Spinal cord (tissue), 10 donors: ENCODE measurements at places on chromosomes 13 and 19.

GRCh38 chr19:13284929-13285928 is 135.0 kb downstream of the IER2 start:
- no peak for DNase-seq

GRCh38 chr13:100506154-100506553 is 82.4 kb downstream of the GGACT start:
- no peak for DNase-seq

DNA sequence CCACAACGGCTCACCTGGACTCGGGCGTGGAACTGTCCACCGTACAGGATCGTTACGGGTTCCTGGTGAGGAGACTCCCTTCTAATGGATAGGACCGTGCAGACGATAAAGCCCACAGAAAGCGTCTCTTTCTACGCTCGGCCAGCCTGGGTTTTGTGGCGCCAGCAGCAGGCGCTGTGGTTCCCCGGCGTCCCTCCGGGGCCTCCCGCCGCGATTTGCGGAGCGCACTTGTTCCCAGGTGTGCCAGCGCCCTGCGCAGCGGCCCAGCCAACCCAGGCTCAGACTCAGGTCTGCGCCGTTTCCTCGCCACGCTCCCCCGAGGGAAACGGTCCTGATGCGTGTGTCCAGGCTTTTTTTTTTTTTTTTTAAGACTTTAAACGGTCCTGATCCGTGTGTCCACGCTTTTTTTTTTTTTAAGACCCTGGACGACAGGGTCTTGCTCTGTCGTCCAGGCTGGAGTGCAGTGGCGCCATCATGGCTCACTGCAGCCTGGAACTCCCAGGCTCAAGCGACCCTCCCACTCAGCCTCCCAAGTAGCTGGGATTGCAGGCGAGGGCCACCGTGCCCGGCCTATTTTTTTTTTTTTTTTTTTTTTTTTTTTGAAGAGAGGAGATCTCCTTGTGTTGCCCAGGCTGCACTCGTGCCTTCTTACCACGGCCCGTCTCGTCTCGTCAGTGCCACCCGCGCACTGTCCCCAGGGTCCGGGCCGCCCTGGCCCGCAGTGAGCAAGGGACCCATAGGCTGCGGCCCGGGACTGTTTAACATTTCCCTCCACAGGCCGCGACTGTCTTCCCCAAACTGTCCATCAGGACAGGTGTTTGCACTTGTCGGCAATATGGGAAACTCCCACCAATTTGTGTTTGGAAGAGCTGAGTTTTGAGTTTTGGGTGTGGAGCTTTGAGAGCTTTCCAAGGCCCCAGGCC is 23.8 kb downstream of the GJA3 start:
- DNase-seq = no peak

DNA sequence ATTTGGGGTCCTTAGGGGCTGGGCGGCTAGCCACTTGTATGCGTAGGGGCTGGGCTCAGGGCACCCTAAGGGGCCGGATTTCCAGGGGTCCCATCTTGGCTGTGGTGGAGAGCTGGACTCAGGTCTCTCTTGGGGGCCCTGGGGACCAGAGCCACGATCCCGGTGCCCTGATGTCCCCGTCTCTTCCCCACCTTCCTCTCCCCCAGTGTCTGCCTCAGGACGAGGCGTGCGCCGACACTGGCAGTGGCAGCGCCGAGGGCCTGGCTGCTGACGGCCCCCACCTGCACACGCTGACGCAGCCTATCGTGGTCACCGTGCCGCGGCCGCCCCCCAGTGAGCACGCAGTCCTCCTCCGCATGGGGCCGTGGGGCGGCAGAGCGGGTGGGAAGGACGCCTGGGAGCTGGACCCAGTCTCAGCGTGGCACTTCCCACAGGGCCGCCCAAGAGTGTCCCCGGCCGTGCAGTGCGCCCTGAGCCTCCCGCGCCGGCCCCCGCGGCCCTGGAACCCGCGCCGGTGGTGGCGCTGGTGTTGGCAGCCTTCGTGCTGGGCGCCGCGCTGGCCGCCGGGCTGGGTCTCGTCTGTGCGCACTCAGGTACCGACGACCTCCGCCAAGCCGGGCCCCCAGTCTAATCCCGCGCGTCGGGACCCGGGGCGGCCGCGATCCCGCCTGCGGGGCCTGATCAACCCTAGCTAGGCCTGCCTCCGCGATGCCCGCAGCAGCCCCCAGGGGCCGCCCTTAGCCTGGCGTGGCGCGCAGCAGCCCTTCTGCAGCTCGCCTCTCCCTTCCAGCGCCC is 2.7 kb upstream of the SNAPC2 start:
- DNase-seq = no peak

DNA sequence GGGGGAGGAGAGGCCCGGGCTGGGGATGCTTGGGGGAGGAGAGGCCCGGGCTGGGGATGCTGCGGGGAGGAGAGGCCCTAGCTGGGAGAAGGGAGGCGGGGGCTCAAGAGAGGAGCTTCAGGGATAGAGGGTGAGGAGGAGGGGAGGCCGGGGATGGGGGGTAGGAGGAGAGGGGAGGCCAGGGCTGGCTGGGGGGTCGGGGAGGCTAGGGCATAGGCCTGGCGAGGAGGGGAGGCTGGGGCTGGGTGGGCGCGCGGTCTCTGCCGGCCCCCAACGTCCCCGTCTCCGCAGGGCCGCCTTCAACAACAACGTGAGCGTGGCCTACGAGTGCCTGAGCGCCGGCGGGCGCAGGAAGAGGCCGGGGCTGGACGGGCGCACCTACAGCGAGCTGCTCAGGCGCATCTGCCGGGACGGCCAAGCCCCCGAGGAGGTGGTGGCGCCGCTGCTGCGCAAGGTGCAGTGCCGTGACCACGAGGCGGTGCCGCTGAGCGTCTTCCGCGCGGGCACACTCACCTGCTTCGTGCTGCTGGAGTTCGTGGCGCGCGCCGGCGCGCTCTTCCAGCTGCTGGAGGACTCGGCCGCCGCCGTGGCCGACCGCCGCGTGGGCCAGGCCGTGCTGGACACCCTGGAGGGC is 11.4 kb downstream of the TPGS1 start:
- DNase-seq = no peak

- DNase-seq = no peak
Measured at GRCh38 chr13:104975272-104975671, 1560.2 kb downstream of the EFNB2 start.

DNA sequence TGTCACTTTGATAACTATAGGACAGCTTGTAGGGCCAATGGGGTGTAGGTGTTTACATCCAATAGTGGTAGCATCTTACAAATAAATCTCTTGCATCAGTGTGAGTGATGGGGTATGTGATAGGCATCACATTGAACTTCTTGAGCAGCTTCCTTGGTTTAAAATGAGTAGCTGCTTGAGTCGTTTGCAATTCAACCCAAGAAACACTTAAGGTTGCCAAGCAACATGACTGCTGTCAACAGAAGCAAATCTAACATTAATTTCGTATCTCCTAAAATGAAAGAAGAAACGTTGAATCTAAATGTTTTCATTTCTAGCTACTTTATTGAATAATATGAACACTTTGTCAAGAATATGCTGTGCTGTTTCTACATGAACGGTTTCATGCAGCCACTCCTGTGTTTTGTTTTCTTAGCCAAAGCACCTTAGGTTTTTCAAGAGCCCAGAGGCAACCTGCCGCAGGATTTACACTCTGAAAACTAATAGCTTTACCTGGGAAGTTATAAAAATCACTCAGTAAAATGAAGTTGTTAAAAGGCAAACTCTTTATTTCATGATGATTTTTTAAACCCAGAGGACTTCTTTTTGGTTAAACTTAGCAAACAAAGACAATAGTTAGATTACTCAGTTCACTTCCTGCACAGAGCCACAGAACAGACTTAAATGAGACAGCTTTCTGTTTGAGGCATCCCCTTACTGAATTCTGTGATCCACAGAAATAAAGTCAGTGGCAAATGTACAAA is 305.2 kb downstream of the MTUS2 start:
- DNase-seq = no peak

DNA sequence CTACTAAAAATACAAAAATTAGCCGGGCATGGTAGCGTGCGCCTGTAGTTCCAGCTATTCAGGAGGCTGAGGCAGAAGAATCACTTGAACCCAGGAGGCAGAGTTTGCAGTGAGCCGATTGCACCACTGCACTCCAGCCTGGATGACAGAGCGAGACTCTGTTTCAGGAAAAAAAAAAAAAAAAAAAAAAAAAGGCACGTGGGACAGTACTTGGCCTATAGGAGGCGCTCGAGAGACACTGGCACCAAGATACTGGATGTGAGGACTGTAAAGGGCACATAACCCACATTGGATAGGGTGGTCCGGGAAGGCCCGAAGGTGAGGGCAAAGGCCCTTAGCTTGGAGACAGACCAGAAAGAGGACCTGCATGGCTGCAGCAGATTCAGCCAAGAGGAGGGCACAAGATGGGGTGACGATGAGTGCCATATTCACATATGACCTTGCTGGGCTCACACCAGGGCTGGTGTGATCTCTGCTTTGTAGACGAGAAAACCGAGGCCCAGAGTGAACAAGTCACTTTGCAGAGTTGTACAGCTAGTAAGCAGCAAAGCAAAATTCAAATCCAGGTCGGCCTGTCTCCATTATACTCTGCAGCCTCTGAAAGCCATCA is 89.4 kb downstream of the DPF1 start:
- peak; percentile 3 for DNase-seq

- no peak for DNase-seq
Measured at GRCh38 chr13:26861941-26862340, 101.4 kb upstream of the GPR12 start.

GRCh38 chr13:50788551-50789210 is 54.8 kb downstream of the DLEU7 start:
- no peak for DNase-seq

- DNase-seq = no peak
Measured at GRCh38 chr13:45225370-45225769, 24.5 kb upstream of the KCTD4 start.

GRCh38 chr19:30754162-30754561 is 382.0 kb downstream of the ZNF536 start:
- no peak for DNase-seq

DNA sequence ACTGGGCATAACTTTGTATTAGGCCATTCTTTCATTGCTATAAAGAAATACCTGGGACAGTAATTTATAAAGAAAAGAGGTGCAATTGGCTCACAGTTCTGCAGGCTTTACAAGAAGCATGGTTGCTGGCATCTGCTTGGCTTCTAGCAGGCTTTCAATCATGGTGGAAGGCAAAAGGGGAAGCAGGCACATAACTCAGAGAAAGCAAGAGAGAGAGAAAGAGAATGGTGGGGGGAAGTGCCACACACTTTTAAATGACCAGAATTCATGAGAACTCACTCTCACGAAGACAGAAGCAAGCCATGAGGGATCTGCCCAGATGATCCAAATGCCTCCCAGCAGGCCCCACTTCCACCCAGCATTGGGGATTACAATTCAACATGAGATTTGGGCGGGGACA is 179.7 kb downstream of the SPRY2 start:
- no peak for DNase-seq

DNA sequence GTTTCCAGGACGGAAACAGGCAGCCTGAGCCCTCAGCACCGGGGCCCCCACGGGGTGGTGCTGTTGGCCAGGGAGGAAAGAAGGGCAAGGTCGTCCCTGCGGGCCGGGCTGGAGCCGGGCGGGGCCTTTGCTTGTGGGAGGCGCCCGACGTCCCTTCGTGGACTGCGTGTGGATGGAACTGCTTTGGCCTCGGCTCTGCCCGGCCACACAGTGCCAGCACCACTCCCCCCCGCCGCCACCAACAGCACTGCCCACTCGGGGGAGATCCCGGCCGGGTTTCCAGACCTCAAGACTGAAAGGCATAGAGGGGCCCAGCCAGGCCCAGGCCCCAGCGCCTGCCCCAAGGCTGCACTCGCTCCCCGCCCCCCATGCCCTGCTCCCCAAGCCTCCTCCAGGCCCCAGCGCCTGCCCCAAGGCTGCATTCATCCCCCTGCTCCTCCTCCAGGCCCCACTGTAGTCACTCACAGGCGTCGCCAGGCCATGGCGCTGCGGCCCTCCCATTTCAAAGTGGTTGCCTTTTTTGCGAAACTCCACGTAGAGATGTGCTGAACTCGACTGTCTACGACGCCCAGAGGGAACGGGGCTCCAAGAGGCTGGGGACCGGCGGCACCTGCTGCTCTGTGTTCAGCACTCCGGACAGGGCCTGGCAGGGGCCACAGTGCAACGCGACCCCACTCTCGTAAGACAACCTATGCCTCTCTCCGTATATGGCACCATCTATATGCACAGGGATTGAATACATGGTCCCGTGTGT is 22.5 kb downstream of the C13orf46 start:
- DNase-seq = no peak

DNA sequence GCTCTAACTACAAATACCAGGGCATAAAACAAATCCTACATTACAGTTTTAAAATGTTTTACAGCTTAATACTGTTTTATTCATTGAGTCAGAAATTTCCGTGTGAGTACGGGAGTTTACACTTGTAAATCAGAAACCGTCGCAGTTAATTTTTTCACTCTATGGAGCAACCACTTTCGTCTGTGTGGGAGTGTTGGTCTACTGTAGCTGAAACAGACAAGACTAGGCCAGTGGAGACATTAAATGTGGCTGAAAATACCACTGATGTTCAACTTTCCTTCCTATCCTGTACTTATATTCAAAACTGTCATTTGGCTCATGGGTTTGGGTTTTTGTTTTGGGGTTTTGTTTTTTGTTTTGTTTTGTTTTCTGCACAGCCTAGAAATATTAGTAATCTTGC is 268.7 kb downstream of the DCT start:
- DNase-seq = no peak

DNA sequence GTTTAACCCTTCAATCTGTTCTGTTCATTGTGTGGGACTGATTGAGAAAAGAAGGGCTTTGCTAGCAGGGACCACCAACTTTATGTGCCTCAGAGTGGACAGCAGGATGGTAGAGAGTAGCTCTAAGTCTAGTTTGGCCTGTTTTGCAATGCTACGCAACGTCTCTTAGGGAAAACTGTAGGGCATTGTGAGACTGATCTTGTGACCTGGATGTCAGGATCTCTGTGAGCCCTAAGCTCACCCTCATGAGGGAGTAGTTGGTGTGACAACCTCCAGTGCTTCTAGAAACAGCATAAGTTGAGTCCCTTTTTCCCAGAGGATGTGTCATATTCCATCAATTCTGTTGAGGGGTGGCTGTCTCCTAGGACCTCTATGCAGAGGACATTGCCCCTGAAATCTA is 9.5 kb upstream of the ZNF543 start:
- DNase-seq = no peak

- DNase-seq = no peak
Measured at GRCh38 chr19:4773047-4773640, 18.4 kb upstream of the FEM1A start.

GRCh38 chr13:59635589-59635988 is 528.1 kb downstream of the DIAPH3 start:
- DNase-seq = no peak

- DNase-seq = no peak
Measured at GRCh38 chr19:38912600-38913514, 871 bp upstream of the CCER2 start.

DNA sequence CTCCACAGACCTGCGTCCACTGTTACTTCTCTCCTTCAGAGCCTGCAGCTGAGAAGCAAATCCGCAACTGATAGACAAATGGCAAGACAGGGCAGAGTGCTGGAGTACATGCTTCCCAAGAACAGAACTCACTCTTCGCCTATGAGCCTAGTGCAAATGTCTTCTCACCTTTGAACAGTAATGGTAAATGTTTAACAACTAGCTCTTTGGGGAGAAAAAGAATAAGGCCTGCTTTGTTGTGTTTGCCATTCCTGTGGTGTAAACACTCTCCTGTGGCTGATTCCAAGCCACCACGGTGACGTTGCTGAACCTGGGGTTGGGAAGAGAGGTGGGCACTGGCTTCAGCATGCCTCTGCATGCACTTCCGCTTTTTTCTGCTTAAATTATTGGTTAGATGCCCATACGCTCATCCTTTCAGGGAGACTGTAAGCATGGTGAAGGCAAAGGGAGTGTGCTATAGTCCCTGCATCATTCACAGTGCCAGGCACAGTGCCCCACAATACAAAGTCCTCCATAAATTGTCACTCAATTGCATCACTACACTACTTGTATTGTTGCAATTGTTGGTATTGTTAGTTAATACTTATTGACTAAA is 28.1 kb upstream of the GTF3A start:
- no peak for DNase-seq
